ENCODE measurements at places on chromosomes 5 and 9.

- DNase-seq: no peak
Observed at GRCh38 chr9:35658968-35659220, 802 bp downstream of the CCDC107 start.

DNA sequence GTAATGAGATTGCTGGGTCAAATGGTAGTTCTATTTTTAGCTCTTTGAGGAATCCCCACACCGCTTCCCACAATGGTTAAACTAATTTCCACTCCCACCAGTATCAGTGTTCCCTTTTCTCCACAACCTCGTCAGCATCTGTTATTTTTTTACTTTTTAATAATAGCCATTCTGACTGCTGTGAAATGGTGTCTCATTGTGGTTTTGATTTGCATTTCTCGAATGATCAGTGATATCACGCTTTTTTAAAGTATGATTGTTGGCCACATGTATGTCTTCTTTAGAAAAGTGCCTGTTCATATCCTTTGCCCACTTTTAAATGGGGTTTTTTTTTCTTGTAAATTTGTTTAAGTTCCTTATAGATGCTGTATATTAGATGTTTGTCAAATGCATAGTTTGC is 73.5 kb downstream of the MTAP start:
- DNase-seq: no peak

DNA sequence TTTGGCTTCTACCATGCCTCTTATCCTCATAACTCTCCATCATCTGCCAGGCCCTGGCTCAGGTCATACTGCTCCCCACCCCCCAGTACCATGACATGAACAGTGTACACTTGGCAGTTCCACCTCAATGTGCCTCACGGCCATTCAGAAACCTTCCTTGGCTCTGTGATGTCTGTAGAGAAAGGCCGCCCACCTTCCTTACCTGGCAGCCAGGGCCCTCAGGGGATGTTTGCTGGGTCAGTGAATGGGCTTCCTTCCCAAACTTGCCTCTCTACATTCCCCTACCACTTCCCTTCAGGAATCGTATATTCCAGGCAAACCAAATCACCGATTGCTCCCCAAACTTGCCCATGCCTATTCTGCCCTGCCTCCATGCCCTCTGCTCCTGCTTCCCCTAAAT is 101.1 kb downstream of the PSD2 start:
- DNase-seq: no peak

GRCh38 chr9:132507670-132508469 is 74.5 kb upstream of the BARHL1 start:
- peak; percentile 48 for DNase-seq

- DNase-seq: no peak
Observed at GRCh38 chr9:88302579-88303324, 85.5 kb upstream of the SPIN1 start.

DNA sequence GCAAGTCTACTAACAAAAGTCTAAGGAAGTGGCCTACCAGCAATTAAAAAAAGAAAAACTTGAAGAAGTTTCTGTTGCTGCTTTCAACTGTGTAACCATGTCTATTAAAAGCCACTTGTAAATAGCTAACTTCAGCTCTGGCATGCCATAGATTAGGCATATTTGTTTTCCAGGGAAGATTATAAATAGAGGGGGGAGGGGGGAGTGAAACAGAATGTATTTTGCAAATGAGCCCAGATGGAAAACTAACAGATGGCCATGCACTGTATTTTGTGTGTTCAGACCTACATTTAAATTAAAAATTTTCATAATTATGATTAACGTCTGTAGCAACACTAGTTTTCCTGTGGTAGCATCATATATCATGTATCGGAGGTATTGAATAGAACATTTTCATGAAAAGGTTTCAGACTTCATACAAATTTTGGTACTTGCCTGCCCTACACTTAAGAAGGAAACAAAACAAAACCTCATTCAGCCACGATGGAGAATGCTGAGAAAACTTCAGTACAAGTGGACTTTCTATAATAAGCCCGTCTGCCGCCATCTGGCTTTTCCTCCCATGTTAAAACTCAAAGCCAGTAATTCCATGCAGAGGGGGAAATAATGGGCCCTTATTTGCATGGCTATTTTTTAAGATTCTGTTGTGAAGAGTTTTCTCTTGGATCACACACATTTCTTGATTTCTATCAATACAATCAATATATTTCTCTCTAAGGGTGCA is 220.4 kb upstream of the SMARCA2 start:
- no peak for DNase-seq

GRCh38 chr9:137146527-137146918 is 7.6 kb downstream of the GRIN1 start:
- DNase-seq: no peak

DNA sequence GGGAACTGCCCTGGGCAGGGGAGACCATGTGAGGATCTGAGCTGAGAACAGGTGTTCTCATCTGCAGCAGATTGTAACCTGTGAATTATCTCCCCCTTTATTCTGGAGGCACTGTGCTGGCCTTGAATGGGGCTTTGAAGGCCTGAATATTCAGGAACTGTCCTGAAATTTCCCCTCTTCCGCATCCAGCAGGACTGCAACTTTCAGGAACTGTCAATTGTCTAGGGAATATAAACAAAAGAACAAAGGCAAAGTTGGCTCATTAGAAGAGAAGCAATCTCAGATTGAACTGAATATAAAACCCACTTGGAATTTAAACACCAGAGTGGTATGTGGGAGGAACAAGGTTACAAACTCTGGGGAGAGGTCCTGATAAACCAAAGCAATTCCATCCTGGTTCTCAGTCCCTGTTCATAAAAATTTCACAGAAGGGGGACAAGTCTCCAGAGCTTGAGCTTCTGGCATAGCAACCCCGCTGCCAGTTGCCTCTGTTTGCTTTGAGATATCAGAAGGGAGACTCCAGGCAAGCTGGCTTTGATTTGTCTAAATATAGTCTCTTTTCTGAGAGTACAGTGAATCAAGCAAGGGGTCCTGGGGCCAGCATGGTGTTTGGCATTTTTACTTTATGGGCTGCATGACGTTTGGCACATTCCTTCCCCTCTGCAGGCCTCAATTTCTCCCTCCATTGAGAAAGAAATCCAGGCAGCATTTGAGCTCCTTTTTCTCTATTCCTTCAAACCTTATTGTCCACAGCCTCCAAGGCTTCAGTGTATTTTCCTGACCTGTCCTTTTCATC is 47.5 kb downstream of the ADRB2 start:
- DNase-seq: no peak

DNA sequence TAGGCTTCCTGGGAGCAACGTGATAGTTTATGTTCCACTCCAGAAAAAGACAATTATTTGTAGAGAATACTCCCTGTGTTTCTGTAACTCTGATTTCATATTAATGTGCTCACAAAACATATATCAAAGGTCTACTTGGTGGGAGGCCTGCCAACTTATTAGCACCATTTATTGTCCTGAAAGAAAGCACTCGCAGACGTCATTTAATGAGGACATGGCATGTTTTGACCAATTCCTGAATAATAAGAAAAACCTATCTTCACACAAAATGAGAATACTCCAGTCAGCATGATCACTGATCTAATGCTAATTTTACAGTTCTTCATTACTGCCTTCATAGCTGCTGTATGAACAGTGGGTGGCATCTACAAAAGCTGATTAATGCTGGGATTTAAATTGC is 46.4 kb upstream of the RASEF start:
- DNase-seq: no peak

DNA sequence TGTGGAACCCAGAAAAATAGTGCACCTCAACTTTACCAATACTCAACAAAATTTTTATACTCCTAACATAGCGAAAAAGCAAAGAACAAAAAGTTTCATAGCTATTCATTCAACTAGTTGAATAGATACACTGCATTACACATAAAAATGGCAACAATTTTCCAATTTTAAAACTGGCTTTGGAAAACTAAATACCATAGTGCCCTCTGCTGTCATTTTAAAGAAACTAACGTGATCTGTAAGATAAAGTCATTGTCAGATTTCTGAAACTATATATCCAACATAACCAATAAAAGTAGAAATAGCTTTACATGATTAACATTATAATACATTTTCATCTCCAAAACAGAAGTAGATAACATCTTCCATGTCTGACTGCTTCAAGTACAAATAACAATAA is 31.6 kb downstream of the DTWD2 start:
- DNase-seq: no peak

DNA sequence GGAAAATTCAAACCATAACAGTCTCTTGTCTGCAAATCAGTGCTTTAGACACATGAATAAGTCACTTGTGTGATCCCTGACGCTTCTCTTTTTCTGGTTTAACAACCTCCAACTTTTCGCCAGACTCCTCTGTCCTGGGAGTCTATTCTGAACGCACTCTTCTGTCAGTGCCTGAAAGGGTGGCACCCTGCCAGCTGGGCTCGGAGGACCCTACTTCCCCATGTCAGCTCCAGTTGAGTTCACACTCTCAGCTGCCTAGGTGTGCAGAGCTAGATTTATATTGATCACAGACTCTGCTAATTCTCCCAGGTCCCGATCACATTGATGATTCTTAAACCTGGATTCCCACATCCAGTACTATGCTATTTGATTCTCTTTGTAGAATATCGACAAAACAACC is 649.1 kb downstream of the BNC2 start:
- DNase-seq: no peak

Measured in stimulated activated CD4-positive, alpha-beta T cell treated with anti-CD3 and anti-CD28 coated beads, TNF-alpha, amount 100 ng/mL, for 48 hours (primary cell).